ENCODE measurements at places on chromosomes 3 and 15.

- DNase-seq: no peak
These were observed 26.4 kb upstream of the TSPAN3 start for GRCh38 chr15:77097248-77097721.

DNA sequence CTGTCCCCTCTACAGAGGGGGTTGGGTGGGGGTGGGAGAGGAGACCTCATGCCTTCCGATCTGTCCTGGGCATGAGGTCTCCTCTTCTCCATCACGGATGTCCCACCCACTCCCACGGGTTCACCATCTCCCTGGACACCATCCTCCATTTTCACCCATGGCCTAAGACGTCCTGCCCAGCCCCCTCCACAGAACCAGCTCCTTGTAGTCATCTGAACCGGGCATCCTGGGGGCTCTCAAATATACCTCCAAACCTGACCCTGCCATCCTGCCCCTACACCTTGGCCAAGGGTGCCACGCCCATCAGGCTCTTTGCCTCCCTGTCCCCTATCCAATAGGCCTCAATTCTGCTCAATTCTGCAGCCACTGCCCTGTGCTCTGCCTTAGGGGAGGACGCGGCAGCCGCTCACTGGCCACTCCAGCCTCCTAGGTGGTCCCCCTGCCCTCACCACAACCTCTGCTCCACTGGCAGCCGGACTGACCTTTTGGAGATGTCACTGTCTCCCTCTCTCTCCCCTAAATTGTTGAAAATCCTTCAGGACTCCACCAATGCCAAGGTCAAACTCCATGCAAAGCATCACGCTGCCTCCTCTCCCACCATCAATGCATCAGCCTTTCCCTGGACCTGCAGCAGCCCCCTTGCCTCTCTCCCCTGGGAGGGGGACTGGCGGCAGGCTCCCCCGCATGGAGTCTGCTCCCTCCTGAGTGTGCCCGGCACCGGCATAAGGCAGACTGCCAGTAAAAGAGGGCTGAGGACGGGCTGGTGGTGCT lies 9.4 kb upstream of the ANPEP start:
- DNase-seq: no peak

DNA sequence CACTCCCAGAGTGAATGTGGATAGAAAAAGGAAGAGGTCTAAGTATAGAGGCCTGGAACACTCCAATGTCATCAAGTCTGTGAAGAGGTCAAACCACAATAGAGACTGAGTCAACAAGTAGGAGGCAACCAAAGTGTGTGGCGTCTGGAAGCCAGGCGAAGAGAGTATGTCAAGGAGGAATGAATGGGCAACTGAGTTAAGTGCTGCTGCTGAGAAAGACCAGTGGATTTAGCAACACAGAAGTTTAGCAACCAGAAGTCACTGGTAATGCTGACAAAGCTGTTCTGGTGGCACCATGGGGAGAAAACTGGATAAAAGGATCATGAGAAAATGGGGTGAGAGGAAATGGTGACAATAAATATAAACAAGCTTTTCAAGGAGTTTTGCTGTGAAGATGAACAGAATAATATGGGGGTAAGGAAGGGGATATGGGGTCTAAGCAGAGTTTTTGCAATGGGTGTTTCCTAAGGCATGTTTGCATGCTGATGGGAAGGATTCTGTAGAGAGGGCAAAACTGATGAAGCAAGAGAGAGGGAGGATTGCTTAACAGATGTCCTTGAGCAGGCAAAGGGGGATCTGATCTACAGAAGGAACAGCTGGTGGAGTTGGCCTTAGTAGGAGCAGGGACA lies 38.4 kb downstream of the PCOLCE2 start:
- DNase-seq: peak; percentile 98

DNA sequence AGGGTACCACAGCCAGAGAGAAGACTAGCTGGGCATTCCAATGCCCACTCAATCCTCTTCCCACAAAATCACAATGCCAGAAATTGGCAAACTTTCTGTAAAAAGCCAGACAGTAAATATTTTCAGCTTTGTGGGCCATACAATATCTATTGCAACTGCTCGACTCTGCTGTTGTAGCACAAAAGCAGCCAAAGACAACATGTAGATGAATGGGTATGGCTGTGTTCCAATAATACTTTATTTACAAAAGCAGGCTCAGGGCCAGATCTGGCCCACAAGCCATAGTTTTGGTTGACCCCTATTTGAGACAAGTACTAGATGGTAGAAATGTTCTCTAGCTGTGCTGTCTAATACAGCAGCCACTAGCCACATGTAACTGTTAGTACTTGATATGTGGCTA lies 330.9 kb downstream of the ERC2 start:
- DNase-seq: no peak

All from inflammatory macrophage treated with lipopolysaccharide for 4 hours (primary cell).